ENCODE measurements at places on chromosomes 5 and 9. TPM values are rescaled to one million over a fixed set of nuclear protein-coding genes. Genes with fewer than 3 reads are reported as not detected.
A peak's percentile ranks its signal among the peaks of the same experiment; 100 is the strongest.

The EIF4E1B gene
- 1.3 TPM for total RNA-seq

DNA sequence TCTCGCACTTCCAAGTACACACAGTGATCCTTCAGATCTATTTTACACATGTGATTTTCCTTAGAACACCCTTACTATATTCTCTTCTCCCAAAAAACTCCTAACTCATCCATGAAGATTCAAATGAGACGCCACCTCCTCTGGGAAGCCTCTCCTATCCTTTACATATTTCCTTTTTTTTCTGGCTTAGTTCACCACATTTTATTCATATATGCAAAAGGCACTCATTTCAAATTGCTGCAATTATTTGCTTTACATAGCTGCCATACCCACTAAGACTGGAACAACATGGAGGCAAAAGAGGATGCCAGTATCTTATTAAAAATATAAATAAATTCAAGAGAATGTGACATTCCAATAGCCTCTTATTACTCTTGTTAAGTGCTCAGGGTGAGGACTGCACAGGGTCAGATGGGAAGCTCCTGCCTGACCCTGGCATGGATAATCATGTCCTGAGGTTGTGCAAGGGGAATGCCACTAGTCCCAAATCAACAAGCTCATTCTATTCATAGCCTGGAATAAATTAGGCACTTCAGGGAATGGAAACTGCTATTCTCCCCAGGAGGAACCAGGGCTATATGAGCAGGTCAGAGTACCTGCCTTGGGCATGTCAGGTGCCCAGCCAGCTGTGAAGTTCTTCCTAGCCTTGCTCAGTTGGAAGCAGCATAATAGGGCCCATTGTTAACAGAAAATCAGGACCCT lies 262.9 kb downstream of the FBXL17 start:
- ATAC-seq: peak; percentile 85

The SLCO6A1 gene
- 1.2 TPM for total RNA-seq

The SLC45A2 gene
- total RNA-seq: 0.77 TPM

- ATAC-seq: no peak
These were observed 86.5 kb upstream of the ATP10B start for GRCh38 chr5:160938532-160938931.

DNA sequence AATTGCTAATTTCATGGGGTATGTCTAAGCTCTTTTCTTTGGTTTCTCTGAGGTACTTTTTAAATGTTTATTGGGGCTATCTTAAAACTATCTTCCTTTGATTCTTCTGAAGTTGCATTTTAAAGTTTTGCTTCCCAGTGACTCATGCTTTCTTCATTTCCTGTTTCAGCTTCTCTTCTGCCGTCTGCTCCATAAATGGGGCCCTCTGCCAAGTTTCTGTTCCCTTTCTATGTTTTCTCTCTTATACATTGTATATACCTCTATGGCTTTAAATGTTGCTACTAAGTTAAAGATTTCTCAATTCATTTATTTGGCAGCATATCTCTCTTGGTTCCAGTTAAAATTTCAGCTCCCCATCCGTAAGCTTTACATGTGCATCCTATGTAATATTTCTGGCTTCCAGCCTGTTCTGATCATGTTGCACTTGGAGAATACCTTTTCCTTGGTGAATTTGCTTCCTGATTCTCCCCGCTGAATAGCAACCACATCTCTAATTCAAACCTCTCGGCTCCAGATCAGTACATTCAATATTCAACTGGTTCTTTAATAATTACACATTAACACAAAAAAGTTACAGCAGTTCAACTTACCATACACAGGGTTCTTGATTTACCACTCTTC lies 125.3 kb downstream of the ST8SIA4 start:
- no peak for ATAC-seq

- ATAC-seq: no peak
These were observed 4.9 kb downstream of the TPRN start for GRCh38 chr9:137195525-137196220.

DNA sequence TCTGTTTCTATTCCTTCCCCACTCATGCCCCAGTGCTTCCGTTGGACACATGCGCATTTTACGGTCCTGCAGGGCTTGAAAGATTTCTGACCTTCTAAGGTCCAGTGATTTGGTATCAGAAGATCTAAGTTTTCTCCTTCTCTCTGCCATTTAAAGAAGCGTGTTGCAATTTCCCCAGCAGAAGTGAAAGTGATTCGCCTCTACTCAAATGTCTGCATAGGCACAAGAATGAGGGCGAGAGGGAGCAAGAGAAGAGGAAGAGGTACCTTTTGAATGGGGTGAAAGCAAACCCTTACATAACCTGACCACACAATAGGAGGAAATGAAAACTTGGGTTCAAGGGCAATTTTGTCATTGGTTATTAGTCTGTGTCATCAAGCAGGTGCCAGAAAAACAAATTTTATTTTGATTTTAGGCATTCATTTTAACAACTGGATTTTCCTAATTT lies 31.7 kb upstream of the NR3C1 start:
- no peak for ATAC-seq

The IRX2 gene
- 9.0 TPM for total RNA-seq

DNA sequence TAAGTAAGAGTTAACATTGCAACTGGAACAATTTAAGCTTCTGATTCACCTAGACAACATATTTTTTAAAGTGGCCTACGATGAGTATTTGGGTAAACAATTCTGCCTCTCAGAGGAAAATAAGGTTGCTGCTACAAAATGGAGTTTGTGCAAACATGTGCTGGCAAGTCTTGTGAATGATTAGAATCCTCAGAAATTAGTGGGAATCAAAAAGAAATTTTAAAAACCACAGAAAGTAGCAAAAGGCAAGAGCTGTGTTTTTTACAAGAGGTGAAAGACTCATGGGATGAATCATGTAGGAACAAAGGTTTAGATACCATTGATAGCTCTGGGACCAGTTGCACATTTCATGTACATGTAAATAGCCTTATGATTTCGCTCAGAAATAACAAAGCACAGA lies 561.6 kb downstream of the TAF11L14 start:
- no peak for ATAC-seq

DNA sequence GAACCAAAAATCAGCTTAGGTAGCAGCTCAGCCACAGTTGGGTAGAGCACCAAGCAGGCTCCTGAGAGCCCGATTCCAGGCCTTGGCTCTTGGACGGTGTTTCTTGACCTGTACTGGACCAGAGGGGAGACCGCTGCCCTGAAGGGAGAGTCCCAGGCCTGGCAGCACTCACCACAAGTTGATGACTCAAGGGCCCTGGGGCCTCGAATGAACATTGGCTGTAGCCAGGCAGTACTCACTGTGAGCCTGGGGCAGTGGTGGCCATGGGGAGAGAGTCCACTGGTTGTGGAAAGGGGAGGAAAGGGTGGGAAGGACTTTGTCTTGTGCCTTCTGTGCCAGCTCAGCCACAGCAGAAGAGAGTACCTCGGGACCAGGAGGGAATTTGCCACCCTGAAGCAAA lies 166.1 kb downstream of the EDIL3 start:
- ATAC-seq: no peak

The OTP gene
- total RNA-seq: 1.4 TPM

GRCh38 chr5:150284311-150284710 lies 5.3 kb downstream of the CAMK2A start:
- ATAC-seq: no peak

GRCh38 chr5:160703547-160704189 lies 148.3 kb downstream of the ATP10B start:
- ATAC-seq: no peak

The SPINK9 gene
- total RNA-seq: not detected

The STOM gene
- 2.3 TPM for total RNA-seq

The AK1 gene
- 59.7 TPM for total RNA-seq

- ATAC-seq: no peak
These were observed 102.8 kb downstream of the HMHB1 start for GRCh38 chr5:143914756-143915155.

DNA sequence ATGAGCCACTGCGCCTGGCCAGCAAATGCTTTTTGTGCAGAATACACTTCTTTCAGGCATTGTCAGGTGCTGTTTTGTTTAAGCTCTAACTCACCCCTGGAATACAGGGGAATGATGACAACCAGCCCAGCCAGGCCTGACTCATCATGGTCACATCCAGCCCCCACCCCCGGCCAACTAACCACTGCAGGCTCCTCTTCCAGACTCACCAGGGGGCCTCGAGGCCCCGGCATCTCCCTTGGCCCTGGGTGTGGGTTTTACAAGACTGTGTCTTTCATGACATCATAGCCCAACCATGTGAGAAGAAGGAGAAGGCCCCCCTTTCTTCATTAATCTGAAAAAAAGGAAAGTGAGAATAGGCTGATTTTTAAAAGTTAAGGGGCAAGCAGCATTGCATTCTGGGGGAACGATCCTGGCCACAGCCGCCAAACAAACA lies 35.5 kb downstream of the OLFML2A start:
- ATAC-seq: peak; percentile 39

DNA sequence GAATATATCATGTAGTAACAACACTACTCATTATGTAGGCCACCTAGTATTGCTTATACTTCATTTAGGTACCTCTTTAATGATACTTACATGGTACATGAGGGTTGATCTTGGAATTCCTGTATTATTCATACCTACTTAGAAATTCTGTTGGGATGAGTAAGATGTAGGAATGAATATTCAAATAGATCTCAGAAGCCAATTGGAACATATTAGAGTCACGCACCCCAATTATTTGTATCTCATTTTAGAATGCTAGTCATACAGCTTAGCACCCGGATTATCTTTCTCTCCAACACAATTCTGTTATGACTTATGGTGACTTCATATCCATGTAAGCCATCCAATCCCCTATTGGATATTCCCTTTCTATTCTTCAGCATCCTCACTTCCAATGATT lies 106.7 kb upstream of the SH3GL2 start:
- no peak for ATAC-seq

The PCDHA11 gene
- total RNA-seq: 3.5 TPM

Data from motor neuron (in vitro differentiated cells).